Choroid plexus epithelial cell (primary cell): ENCODE measurements at places on chromosomes 5 and 9.
A peak's percentile ranks its signal among the peaks of the same experiment; 100 is the strongest.

- no peak for DNase-seq
Measured at GRCh38 chr5:23776684-23777083, 269.3 kb downstream of the PRDM9 start.

- DNase-seq = peak; percentile 0
Measured at GRCh38 chr5:164809821-164810220, 1304.4 kb downstream of the MAT2B start.

DNA sequence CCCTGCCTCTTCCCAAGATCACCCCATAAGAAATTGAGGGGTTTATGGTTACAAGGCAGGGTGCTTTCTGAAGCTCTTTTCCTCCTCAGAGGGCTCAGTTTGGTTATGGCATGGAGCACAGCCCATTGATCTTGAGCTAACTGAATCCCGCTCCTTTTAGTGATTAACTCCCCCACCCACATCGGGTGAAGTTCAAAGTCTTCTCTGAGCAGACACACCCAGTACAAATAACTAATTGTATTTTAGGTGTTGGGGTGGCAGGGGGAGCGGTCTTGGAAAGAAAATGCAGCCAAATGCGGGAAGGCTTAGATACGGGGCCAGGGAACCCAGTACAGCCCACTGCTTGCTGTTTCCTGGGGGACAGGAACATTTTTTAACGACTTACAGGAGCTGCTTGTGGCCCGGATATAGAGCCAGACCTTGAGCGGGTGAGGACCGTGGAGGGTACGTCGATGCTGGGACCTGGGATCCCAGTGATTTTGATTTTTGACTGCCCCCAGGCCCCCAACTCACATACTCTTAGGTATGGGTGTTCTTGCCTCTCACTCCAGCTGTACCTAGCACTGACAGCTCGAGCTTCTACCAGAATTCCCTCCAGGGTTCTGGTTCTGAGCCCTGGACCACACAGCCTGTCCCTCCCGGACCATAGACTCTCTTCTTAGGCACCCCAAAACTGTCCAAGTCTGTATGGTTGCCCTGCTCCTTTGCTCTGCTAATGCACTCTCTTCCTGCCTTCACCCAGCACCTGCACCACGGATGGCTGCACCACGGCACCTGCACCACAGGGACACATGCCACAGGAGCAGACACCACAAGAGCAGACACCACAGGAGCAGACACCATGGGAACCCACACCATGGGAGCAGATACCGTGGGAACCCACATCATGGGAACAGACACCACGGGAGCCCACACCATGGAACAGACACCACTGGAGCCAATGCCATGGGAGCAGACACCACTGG is 18.3 kb upstream of the RXRA start:
- DNase-seq = no peak

DNA sequence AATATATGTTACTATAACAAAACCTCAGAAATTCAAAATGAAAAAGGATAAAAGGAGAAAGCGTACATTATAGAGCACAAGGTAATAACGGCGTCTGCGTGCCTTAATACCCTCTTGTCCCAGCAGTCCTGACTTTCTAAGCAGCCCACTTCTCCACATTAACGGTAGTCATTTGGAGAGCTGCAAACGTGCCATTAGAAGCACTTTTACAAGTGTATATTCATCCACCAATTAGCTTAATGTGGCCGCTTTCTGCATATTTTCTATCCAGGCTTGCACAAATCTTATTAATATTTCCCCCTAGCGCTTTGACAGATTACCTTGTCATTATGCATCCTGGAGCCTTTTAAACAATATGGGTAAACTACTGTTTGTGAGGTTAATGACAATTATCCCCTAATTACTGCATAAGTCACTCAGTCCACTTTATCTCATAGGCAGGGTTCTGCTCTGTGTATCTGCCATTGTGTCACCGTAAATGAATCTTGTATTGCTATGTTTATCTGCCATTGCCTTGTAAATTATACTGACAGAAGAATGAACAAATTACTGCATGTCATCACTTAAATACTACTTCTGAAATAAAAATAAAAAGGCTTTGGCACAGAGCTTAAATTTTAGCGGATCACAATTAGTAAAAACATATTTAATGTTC is 421.3 kb downstream of the BNC2 start:
- DNase-seq = no peak

DNA sequence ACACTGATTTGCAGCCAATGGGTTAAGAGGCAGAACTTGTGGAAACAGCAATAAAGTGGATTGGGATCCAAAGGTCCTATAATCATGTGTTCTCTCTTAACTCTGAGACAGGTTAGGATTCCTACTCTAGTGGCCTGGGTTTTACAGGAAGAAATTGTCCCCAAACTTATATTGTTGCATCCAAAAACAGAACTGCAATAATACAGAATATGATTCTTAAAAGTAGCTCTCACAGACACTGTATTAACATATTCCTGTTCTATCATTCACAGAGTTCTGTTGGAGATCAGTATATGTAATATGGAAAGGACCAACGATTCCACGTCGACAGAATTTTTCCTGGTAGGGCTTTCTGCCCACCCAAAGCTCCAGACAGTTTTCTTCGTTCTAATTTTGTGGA is at the start of gene OR13C8:
Gene OR13C8, plus strand, starts transcription at position 301 of the 400 bp plus-strand sequence. Its CDS starts 0 bp downstream, at position 301.
- DNase-seq = no peak

DNA sequence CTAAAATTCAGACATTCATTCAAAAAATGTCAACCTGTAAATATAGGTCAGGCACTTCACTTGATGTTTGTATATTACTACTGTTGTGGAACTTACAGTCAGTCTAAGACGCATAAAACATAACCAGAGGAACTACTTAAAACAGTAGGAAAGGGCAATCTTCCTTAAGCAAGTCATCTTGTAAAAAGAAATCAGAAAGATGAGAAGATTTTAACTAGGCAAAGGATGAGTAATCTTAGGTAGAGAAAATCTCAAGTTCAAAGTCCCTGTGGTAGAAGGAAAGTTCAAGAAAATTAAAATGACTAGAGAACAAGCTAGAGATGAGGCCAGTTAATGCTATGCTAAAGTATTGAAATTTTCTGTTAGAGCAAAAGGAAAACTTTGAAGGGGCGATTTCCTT is 152.4 kb downstream of the RAPGEF6 start:
- DNase-seq = no peak

DNA sequence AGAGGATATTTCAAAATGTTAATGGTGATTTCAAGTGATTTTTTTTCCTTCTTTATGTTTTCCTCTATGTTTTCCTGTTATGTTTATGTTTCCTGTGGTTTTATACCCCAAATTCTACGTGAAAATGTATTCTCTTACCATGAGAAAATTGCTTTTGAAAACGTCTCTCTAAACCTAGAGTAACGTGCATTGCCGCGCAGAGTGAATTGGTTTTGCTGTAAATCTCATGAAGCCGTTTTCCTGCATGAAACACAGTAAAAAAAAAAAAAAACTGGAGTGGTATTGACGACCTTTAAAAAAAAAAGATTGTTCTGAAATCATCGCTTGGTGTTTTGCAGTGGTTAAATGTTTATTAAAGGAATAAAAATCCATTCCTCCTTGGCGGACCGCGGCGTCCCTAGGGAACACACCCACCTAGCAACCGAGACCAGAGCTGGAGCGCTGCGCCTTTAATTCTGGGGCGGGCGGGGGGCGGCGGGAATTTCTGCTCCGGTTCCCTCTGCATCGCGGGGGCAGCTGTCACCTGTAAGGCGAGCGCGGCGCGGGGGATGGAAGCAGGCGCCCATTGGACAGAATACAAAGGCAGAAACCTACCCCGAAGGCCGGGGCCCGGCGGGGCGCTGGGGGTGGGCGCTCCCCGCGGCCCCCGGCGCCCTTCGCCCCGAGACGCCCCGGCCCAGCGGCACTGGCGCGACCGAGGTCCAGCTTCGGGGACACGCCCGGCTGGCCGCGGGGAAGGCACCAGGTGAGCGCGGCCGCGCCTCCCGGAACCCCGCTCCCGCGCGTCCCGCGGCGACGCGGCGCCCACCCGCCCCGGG is at the start of gene SOWAHA:
Gene SOWAHA, plus strand, starts transcription at position 522 of the 818 bp plus-strand sequence. CDS start 320 bp downstream, outside the sequence.
- DNase-seq = no peak

DNA sequence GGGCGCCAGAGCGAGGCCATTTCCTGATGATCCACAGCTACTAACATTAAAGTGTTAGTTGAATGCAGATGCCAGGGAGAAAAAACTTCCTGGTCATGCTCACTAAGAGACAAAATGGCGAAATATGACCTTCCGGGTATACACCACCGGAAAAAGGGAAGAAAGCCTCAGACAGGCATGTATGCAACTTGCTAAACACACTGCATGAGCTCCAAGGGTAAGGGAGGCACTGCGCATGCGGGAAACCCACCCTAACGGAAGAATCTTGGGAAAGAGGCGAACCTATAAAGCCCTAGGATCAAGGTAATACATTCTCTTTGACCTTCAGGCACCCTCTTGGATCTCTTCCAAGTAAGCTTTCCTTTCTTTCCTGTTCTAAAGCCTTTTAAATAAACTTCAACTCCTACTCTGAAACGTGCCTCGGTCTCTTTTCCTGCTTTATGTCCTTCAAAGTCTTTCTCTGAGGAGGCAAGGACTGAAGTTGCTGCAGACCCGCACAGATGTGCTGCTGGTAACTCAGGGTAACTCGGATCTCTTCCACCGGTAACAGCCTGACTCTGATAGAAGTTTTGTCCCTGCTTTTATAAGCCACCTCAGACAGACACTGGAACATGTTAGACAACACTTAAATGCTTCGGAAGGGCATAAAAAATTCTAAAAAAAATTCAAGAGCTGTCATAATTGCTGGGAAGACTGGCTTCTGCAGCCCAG is 64.9 kb downstream of the DTWD2 start:
- DNase-seq = no peak

DNA sequence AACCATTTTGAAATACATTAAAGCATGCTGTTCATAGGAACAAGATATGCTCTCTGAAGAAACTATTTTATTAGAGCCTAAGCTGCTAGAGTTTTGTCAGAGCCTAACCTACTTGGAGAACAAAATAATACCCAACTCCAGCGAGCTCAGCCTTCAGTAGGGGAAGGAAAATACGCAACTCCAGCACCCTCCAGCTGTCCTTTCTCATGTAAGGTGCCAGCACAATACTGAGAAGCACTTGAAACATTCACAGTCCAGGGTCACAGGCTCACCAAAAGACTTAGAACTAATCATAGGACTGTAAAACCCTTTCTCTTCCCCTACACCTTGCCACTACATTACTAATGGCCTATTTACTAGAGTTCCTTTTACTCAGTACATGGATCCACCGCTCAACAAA is 18.9 kb downstream of the DPYSL3 start:
- DNase-seq = no peak

DNA sequence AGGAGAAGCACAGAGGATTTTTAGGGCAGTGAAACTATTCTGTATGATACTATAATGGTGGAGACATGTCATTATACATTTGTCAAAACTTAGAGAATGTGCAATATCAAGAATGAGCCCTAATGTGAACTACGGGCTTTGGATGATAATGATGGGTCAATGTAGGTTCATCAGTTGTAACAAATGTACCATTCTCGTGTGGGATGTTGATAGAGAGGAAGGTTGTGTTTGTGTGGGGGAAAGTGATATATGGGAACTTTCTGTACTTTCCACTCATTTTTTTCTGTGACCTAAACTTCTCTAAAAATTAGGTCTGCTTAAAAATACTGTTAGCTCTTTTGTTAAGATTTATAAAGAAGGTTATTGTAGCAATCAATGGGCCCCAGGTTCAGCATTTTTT is 138.9 kb downstream of the SPATA31D1 start:
- DNase-seq = no peak

DNA sequence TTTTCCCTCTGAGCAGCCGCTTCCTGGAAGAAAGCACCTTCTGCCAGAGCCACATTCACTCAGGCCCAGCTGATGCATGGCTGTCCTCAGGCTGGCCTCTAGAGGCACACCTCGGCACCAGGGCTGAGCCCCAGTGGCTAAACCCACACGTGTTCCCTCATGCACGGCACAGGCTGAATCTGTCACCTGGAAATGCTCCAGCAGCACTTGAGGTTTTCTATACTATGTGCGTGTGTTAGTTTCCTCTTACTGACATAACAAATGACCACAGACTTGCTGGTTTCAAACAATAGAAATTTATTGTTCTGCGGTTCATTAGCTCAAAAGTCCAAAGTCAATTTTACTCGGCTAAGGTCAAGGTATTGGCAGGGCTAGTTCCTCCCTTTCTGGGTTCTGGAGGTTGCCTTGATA is 141.4 kb downstream of the LRRC70 start:
- DNase-seq = peak; percentile 21

DNA sequence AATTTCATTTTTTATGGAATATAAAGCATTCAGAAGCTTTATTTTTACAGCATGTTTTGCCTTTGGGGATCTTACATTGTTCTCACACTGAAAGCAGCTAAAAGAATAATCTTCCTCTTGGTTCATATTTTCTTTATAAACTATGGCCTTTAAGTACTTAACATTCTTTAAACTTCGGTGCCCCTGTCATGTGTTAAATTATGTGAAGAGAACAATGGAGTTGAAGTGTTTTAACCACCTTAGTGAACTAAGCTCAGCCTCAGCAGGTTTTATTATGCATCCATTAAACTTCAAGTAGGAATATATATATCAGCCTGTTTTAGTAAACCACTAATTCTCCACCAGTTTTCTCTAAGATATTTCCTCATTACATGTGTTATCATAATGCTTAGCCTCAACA is 371.4 kb upstream of the CDH18 start:
- no peak for DNase-seq

DNA sequence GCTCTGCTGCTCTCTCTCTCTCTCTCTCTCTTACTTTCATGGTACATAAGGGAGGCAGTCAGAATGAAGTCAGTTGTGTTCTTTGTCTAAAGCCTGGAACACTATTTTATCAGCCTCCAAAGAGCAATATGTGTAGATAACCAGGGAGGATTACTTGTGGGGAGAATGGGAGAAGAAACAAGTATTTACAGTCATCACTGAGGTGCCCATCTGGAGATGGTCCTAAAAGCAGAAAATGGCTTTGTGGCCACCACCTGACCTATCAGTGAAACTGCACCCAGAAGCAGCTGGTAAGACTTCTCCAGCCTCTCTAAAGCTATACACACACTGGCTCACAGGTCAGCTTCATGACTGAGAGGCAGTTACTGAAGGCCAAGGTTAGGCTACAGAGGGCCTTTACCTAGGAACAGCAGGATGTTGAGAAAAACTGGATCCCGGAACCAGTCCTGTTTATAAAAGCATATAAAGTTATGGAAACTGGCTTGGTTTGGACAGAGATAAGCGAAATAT is 75.1 kb downstream of the MRPS27 start:
- peak; percentile 81 for DNase-seq

DNA sequence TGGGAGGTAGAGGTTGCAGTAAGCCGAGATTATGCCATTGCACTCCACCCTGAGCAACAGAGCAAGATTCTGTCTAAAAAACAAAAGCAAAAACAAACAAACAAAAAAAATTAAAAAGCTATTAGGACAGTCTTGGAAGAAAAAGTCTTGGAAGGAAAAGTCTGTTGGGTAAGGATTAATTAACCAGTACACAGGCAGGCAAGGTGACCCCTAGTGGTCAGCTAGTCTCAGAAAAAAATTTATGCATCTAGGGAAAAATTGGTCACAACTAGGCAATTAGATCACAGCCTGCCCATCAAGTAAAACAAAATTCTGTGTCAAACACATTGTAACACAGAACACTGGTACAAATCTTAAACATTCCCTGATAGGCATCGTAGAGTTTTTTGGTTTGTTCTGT is 6.7 kb upstream of the ANKRD18B start:
- DNase-seq = peak; percentile 67
